Osteoblast (primary cell): ENCODE measurements at places on chromosomes 5 and 9. TPM values are rescaled to one million over a fixed set of nuclear protein-coding genes. Genes with fewer than 3 reads are reported as not detected.

DNA sequence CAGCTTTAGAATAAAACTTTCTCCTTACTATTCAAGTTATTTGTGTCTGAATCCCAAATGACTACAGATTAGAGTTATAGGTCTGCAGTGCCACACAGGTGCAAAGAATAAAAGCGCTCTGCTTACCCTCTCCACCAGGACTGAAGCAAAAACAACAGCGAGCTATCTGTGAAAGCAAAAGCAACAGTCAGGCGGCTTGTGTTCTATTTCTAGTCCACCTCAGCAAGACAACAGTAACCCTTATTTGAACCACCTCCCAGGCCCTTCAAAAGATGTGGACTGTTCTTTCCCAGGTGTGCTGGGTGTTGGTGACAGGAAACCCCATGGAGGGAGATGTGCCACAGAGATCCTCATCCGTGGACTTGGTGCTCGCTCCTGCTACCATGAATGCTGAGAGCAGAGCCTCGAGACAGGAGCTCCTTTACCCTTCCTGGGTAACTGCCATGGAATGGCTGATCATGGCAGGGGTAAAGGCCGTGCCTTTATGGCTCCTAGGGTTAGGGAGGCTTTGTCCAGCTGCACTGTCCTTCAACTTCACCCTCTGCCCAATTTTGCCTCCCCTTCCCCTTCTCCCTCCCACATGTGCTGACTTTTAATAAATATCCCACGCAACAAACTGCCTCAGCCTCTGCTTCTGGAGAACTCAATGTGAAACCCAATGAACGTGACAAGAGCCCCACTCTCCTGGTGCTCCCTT, 108.6 kb downstream of the SERINC5 start:
- H3K27ac ChIP-seq: no peak overlapping the region
- DNase-seq: no peak
- H3K4me1 ChIP-seq: no peaks in the 10 kb centered on the region
- H3K4me3 ChIP-seq: no peak overlapping the region
- no peaks in the 10 kb centered on the region for H3K27me3 ChIP-seq

DNA sequence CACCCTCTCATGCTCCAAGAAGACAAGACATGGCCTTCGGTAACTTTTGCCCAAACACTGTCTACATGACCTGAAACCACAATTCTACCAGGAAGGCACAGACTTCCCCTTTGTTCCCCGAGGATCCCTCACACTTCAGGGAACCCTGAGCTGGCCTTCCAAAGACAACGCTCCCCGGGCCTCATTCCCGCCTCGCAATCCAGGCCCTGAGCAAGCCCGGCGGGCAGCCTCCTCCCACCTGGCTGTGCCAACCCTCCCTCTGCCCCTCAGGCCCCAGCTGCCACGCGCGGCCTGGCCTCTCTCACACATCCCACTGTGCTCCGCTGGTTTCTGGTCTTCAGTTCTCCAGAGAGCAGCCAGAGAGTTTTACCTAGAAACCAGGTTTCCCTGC, 7.3 kb downstream of the QSOX2 start:
- DNase-seq: peak; percentile 75
- no peak overlapping the region for H3K27ac ChIP-seq
- H3K4me1 ChIP-seq: no peaks in the 10 kb centered on the region
- H3K36me3 ChIP-seq: no peaks in the 10 kb centered on the region

TBC1D2 gene
- 114 and 128 TPM in 2 replicates for total RNA-seq

ZFP37 gene
- total RNA-seq: 3.2 and 3.3 TPM in 2 replicates

GRCh38 chr5:168790671-168791250, 211.6 kb upstream of the PANK3 start:
- no peaks in the 10 kb centered on the region for H3K36me3 ChIP-seq
- H3K27ac ChIP-seq: no peak overlapping the region

- DNase-seq: peak; percentile 88
- no peak overlapping the region for H3K4me3 ChIP-seq
- no peaks in the 10 kb centered on the region for H3K36me3 ChIP-seq
Observed at GRCh38 chr9:37371565-37372464, 50.7 kb upstream of the GRHPR start.

- H3K27me3 ChIP-seq: no peaks in the 10 kb centered on the region
- H3K4me3 ChIP-seq: no peak overlapping the region
- peak overlapping the region; percentile 60 for H3K27ac ChIP-seq
- DNase-seq: no peak
- peaks cover 16% of the 10 kb centered on the region for H3K36me3 ChIP-seq
Observed at GRCh38 chr5:177232358-177232757, 71.2 kb downstream of the RAB24 start.

DNA sequence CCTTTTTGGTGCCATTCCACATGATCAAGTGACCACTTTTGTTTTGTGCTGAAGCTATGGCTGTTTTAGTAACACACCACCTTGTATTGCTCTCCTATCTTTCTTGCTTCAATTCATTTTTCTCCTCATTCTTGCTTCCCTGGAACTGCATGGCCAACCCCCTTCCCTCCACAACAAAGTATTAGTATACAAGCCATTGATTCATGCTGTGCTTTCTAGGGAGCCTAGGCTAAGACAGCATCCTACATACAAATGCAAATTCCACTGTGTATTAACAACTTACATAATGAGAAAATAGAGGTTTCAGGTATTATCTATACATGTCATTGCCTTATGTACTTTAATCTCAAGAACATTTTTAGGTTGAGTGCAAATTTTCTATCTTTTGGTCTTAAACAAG, 141.1 kb downstream of the EFNA5 start:
- no peaks in the 10 kb centered on the region for H3K36me3 ChIP-seq
- no peak overlapping the region for H3K27ac ChIP-seq

DNA sequence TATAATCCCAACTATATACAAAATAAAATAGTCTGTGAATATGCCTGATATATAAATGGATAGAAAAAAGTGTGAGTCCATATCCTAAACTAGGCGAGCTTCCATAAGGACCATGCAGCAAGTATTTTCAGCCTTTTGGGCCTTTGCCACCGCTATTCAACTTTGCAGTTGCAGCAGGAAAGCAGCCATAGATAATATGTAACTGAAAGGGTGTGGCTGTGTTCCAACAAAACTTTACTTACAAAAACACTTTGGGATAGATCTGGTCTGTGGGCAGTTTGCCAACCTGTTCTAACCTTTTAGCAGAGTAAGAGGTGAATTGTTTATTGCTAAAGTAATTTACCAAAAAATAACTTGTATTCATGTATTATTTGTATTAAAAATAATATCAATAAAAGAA, 127.8 kb upstream of the GPR151 start:
- no peaks in the 10 kb centered on the region for H3K36me3 ChIP-seq
- DNase-seq: no peak
- H3K4me1 ChIP-seq: no peaks in the 10 kb centered on the region
- no peak overlapping the region for H3K27ac ChIP-seq

PCDH1 gene
- total RNA-seq: 0.29 and 1.4 TPM in 2 replicates

DNA sequence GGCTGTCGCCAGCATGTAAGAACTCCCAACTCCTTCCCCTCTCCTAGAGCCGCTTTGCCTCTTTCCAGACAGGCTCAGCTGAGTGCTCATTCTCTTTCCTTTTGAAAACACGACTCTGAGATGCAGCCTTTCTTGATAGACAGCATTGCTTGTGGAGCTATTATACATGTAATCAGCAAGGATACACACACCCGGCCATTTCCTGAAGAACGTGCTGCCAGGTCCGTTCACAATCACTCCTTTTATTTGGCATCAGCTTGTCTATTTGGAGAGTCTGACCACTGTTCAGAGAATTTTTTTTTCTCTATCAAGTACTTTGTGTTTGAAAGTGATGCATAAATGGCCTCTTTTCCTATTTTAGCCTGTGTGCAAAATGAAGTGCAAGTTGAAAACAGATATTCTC, 328.7 kb downstream of the MARCHF11 start:
- no peak overlapping the region for H3K27ac ChIP-seq
- no peaks in the 10 kb centered on the region for H3K4me1 ChIP-seq
- no peaks in the 10 kb centered on the region for H3K36me3 ChIP-seq
- DNase-seq: no peak
- no peak overlapping the region for H3K4me3 ChIP-seq

PAEP gene
- total RNA-seq: not detected in 2 replicates

DNA sequence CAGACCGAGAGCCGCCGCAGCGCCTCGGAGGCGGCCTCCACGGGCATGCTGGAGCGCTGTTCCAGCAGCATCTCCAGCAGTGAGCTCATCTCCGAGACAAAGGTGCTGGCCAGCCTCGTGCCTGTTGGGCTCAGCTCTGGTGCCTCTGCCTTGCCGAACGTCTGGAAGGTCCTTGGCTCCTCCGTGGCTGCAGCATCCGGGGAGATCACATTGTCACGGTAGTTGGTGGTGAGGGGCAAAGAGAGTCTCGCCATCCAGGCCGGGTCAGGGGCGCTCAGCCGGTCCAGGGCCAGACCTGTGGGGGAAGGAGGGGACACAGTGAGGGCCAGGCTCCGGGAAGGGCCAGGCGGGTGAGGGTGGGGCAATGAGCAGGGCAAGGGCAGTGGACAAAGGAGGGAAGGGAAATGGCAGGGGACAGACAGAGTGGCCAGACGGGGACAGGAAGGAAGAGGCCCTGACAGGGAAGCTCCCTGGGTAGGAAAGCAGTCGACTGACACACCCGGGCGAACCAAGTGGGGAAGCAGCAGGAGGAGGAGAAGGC, 12.4 kb downstream of the PCDH12 start:
- no peaks in the 10 kb centered on the region for H3K36me3 ChIP-seq
- H3K4me3 ChIP-seq: no peak overlapping the region

DNA sequence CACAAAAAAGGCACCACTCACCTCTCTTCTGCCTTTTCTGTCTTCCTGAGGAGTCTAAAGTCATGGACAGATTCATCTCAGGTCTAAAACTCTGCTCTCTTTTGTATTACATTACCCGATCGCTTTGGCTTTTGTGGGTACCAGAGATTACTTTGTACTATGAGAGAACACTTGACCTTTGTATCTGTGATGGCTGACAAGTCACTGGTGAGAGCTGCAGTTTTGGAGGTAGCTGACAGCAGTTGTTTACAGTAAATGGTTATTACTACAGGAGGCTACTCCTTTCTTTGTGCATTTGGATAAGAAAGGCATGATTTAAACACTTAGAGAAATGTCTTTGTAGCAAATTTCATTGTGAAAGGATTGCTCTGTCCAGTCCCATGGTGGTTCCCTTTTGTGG, 307.3 kb downstream of the FBXL17 start:
- no peak overlapping the region for H3K27ac ChIP-seq
- no peaks in the 10 kb centered on the region for H3K27me3 ChIP-seq
- H3K4me1 ChIP-seq: no peaks in the 10 kb centered on the region

GRCh38 chr5:59253625-59254024, 639.9 kb downstream of the PDE4D start:
- no peak overlapping the region for H3K27ac ChIP-seq
- DNase-seq: no peak
- no peak overlapping the region for H3K4me3 ChIP-seq
- H3K27me3 ChIP-seq: no peaks in the 10 kb centered on the region
- no peaks in the 10 kb centered on the region for H3K36me3 ChIP-seq

DNA sequence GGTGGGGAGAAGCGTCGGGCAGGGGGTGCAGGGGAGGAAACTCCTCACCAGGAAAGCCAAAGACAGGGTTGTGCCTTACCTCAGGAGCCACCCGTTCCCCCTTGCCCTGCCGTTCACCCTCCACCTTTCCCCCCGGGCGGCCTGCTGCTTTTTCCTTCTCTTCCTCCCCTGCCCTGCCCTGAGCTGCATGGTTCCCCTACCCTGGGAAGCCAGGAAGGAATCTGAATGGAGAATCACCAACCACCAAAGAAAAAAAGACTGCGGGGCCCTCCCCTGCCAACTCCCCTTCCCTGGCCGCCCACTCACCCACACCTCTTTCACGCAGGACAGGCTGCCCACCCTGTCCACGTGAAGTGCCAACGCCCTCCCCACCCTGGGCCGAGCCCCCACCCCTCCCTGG, 820 bp upstream of the NFX1 start:
- peak; percentile 63 for DNase-seq
- peaks cover 15% of the 10 kb centered on the region for H3K4me1 ChIP-seq
- peaks cover 27% of the 10 kb centered on the region for H3K36me3 ChIP-seq
- no peaks in the 10 kb centered on the region for H3K27me3 ChIP-seq
- H3K27ac ChIP-seq: peak overlapping the region; percentile 100

DNA sequence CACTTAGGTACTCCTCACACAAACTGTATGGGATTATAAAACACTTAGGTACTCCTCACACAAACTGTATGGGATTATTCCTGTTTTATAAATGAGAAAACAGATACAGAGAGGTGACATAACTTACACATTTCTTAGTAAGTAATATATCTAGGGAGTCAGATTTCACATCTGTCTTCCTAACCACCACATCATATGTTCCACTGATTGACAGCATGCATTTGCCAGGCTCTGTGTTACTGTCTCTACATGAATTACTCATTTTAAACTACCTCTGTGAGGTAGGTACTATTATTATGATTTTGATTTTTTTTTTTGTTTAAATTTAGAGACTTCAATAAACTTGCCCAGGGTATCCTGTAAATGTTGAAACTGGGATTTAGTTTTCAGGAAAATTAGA, 232.7 kb downstream of the CCDC171 start:
- no peak overlapping the region for H3K4me3 ChIP-seq
- no peak for DNase-seq
- H3K4me1 ChIP-seq: no peaks in the 10 kb centered on the region

GRCh38 chr9:33751536-33752129, 43.7 kb upstream of the PRSS3 start:
- H3K4me3 ChIP-seq: peak overlapping the region; percentile 72
- H3K27ac ChIP-seq: no peak overlapping the region
- no peak for DNase-seq
- no peaks in the 10 kb centered on the region for H3K36me3 ChIP-seq
- peaks cover 6% of the 10 kb centered on the region for H3K4me1 ChIP-seq
- H3K27me3 ChIP-seq: peaks cover 30% of the 10 kb centered on the region

GRCh38 chr9:96149533-96150280, 152.3 kb downstream of the HSD17B3 start:
- H3K36me3 ChIP-seq: no peaks in the 10 kb centered on the region
- H3K27me3 ChIP-seq: no peaks in the 10 kb centered on the region
- no peaks in the 10 kb centered on the region for H3K4me1 ChIP-seq
- no peak for DNase-seq
- no peak overlapping the region for H3K27ac ChIP-seq

PCDH12 gene
- under 0.01 TPM in 1 of 2 replicates, not detected in the other for total RNA-seq

C9orf153 gene
- total RNA-seq: under 0.01 and 0.59 TPM in 2 replicates

KCNMB1 gene
- total RNA-seq: under 0.01 TPM in 2 replicates

DNA sequence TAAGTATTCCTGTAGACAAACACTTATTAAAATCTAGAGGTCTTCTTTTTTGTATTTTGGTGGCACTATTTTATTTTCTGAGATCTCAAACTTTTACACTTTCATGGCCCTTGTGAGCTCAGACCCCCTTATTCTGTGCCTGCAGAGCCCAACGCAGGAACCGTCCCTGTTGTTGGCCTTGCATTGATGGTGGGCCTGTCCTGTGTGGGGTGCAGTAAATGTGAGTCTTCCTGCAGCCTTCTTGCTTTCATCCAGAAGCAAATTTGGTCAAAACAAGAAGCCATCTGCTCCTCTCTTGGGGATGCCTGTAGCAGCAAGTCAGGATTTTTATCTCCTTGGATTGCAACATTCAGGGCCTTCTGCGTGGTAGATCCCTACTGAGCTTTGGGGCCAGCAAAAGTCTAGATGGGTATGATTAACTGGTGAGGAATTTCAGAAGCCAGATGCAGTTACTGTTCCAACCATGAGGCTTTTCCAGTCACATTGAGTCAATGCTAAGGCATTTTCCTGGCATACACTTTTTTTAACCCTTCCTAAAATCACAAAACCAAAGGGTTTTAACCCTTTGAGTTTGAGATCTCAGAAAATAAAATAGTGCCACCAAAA, 31.7 kb downstream of the BASP1 start:
- peaks cover 42% of the 10 kb centered on the region for H3K4me1 ChIP-seq
- no peaks in the 10 kb centered on the region for H3K27me3 ChIP-seq
- no peak overlapping the region for H3K4me3 ChIP-seq
- peak overlapping the region; percentile 51 for H3K27ac ChIP-seq
- peaks cover 25% of the 10 kb centered on the region for H3K36me3 ChIP-seq
- peak; percentile 97 for DNase-seq

FOXD4L3 gene
- total RNA-seq: under 0.01 TPM in 1 of 2 replicates, not detected in the other

- DNase-seq: no peak
- H3K27ac ChIP-seq: no peak overlapping the region
- no peak overlapping the region for H3K4me3 ChIP-seq
- H3K4me1 ChIP-seq: no peaks in the 10 kb centered on the region
- H3K27me3 ChIP-seq: no peaks in the 10 kb centered on the region
Observed at GRCh38 chr5:76384705-76385104, 18.4 kb upstream of the IQGAP2 start.
